ENCODE measurements at places on chromosomes 2 and 18. TPM values are rescaled to one million over a fixed set of nuclear protein-coding genes. Genes with fewer than 3 reads are reported as not detected.
A peak's percentile ranks its signal among the peaks of the same experiment; 100 is the strongest.

Gene CRYGD
- total RNA-seq, result not detected

DNA sequence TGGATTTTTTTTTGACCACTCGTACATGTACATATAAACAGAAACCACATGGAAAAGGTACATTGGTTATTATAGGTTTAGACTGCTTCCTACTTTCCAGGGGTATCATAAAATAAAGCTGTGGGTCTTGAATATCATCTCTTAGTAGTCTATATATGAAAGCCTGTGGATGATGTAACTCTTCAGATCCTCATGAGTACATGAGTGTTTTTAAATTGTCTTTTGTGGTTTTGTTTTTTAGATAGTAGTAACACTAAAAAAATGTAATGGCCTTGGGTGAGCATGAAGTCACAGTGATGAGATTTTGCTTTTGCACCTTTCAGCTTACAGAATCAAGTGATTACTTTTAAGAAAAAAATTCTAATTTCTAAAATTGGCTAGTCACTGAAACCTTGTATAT is 80.2 kb downstream of the RAB3GAP1 start:
- no peak overlapping the region for H3K4me3 ChIP-seq
- peaks cover 22% of the 10 kb centered on the region for H3K36me3 ChIP-seq
- H3K27me3 ChIP-seq, result no peaks in the 10 kb centered on the region
- H3K27ac ChIP-seq, result no peak overlapping the region
- DNase-seq, result no peak
- H3K4me1 ChIP-seq, result no peaks in the 10 kb centered on the region

Gene MATN3
- total RNA-seq, result not detected

Gene OSBPL6
- not detected for total RNA-seq

Gene PROKR1
- not detected for total RNA-seq

DNA sequence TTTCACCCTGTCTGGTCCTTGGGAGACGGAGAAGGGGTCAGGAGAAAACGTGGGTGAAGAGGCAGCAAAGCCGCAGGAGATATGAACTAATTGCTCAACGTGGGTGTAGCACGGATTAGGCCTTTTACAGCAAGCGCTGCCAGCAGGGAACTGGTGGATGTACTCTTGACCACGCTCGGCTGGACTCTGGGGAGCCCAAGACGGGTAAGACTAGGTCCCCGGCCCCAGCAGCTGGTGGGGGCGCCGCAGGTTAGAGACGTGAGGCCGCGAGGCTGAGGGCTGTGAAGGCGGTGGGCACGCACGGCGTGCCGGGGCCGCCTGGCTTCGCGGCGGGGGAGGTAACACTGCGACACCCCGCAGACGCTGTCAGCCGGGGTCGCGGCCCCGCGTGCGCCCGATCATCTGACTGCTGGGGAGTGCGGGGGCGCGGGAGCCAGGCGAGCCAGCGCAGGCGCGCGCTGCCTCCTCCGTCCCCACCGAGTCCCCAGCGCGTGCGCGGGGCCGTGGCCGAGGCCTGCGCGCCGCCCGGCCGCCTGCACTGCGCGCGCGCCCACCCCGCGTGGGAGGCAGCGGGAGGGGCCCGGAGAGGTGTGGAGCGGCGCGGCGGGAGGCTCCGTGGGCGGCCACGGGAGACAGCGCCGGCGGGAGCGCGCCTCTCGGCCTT is at the start of gene CLIP4:
TSS of gene CLIP4 (plus strand) at position 470 of the 664 bp plus-strand sequence. CDS start 5,974 bp downstream, outside the sequence.
- peak within 1 kb of the TSS; percentile 95 for H3K27ac ChIP-seq
- H3K4me3 ChIP-seq, result peak within 1 kb of the TSS; percentile 88
- peaks cover 14% of the 10 kb centered on the region for H3K4me1 ChIP-seq
- no peaks in the 10 kb centered on the region for H3K27me3 ChIP-seq
- H3K36me3 ChIP-seq, result no peaks in the 10 kb centered on the region

GRCh38 chr2:203177361-203177760 is 61.5 kb upstream of the CYP20A1 start:
- no peak overlapping the region for H3K4me3 ChIP-seq
- no peak overlapping the region for H3K27ac ChIP-seq
- no peaks in the 10 kb centered on the region for H3K4me1 ChIP-seq

Gene SKOR2
- total RNA-seq, result not detected

GRCh38 chr2:175135177-175135576 is 32.8 kb downstream of the ATF2 start:
- no peaks in the 10 kb centered on the region for H3K4me1 ChIP-seq
- H3K27ac ChIP-seq, result no peak overlapping the region
- no peak for DNase-seq
- no peak overlapping the region for H3K4me3 ChIP-seq
- peaks cover 20% of the 10 kb centered on the region for H3K36me3 ChIP-seq

DNA sequence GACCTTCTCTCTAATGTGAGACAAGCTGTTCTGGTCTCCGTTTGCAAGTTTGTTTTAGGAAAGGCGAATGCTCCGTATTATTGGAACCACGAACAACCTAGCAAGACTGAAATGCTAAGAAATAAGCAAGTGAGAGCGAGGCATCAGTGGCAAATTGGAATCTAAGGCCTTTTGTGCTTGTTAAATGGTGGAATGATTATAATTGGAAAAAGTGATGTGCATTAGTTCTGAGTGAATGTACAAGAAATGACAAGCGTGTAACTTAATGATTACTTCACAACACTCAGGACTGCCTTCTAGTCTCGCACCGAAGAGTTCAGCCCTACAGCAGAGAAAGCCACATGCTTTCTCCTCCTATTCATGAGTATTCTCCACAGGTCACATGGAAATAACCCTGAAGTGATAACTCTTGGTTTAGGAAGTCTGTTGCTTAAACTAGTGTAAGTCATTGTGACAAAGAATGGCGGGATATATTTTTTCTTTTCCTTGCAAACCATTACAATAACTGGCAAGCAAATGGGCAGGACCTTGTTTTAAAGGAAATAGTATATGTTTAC is 392.2 kb upstream of the FIGN start:
- no peak overlapping the region for H3K4me3 ChIP-seq
- no peak for DNase-seq
- H3K27ac ChIP-seq, result no peak overlapping the region
- no peaks in the 10 kb centered on the region for H3K4me1 ChIP-seq

GRCh38 chr2:62099050-62099449 is 96.9 kb upstream of the B3GNT2 start:
- no peak for DNase-seq
- no peaks in the 10 kb centered on the region for H3K4me1 ChIP-seq
- no peaks in the 10 kb centered on the region for H3K36me3 ChIP-seq
- no peak overlapping the region for H3K27ac ChIP-seq
- no peaks in the 10 kb centered on the region for H3K27me3 ChIP-seq

- H3K36me3 ChIP-seq, result no peaks in the 10 kb centered on the region
- H3K4me3 ChIP-seq, result no peak overlapping the region
- no peaks in the 10 kb centered on the region for H3K4me1 ChIP-seq
- no peak overlapping the region for H3K27ac ChIP-seq
- no peak for DNase-seq
- H3K27me3 ChIP-seq, result no peaks in the 10 kb centered on the region
Measured at GRCh38 chr2:131588152-131588873, 60.6 kb downstream of the CCDC74A start.

GRCh38 chr18:46622451-46622850 is 34.6 kb downstream of the LOXHD1 start:
- H3K36me3 ChIP-seq, result no peaks in the 10 kb centered on the region
- H3K27ac ChIP-seq, result no peak overlapping the region
- no peak overlapping the region for H3K4me3 ChIP-seq
- DNase-seq, result no peak

- H3K27ac ChIP-seq, result no peak overlapping the region
- no peaks in the 10 kb centered on the region for H3K36me3 ChIP-seq
- H3K4me3 ChIP-seq, result no peak overlapping the region
Measured at GRCh38 chr2:124257120-124257519, 232.0 kb downstream of the CNTNAP5 start.

DNA sequence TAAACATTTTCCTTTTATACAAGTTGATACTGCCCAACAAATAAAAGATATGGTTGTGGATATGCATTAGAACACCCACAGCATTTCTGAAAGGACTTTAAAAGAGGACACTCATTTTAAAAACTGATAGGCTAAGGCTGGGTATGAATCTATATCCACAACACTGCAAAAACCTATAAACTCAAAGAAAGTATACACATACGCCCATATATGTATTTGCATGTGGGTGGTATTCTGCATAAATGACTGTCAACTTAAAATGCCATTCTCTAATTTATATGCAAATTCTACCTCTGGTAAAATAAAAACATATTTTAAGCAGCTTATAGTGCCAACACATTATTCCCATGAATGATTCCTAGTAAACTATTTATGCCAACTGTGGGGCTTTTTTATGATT is 20.1 kb downstream of the FIGN start:
- no peak overlapping the region for H3K27ac ChIP-seq
- no peaks in the 10 kb centered on the region for H3K27me3 ChIP-seq
- no peak for DNase-seq
- H3K36me3 ChIP-seq, result no peaks in the 10 kb centered on the region

- H3K27ac ChIP-seq, result no peak overlapping the region
- H3K27me3 ChIP-seq, result no peaks in the 10 kb centered on the region
- H3K4me1 ChIP-seq, result no peaks in the 10 kb centered on the region
- H3K4me3 ChIP-seq, result no peak overlapping the region
Measured at GRCh38 chr2:159775021-159775420, 23.0 kb downstream of the CD302 start.

GRCh38 chr2:173434762-173435569 is 80.3 kb downstream of the CDCA7 start:
- no peak for DNase-seq
- H3K36me3 ChIP-seq, result no peaks in the 10 kb centered on the region
- H3K4me3 ChIP-seq, result no peak overlapping the region
- no peak overlapping the region for H3K27ac ChIP-seq
- H3K4me1 ChIP-seq, result no peaks in the 10 kb centered on the region

Gene MBOAT2
- 18.4 TPM for total RNA-seq

DNA sequence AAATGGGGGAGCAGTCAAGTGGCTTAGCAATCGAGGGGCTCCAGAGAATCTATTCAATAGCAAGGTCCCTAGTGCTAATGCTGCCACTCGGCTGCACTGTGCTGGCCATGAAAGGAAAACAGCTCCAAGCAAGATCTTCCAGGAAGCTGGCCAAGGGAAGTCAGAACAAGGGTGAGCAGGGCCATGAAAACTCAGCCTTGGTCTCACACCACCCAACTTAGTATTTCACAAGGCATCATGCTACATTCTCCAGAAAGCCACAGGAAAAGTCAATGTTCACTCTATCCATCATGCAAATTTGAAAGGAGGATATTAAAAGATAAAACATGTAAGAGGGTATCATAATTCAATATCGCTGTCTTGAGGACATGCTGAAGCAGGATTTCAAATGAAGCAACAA is 35.7 kb downstream of the NRP2 start:
- H3K36me3 ChIP-seq, result no peaks in the 10 kb centered on the region
- H3K27ac ChIP-seq, result no peak overlapping the region

DNA sequence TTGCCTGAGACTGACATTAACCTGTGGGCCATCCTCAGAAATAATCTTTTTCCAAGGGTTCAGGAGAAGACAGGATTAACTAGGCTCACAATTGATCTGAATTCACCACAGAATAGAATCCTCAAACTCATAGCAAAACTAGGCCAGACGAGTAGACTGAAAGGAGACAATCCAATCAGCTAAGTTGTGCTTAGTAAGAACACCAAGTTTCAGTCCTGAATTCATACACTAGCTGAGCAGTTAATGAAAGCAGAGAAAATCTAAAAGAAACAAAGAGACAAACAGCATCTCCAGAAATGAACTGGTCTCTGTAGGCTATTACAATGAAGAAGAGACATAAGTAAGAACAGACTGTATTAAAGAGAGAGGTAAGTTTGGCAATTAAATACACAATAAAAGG is 89.5 kb downstream of the GORASP2 start:
- no peak for DNase-seq
- no peaks in the 10 kb centered on the region for H3K4me1 ChIP-seq
- peaks cover 26% of the 10 kb centered on the region for H3K36me3 ChIP-seq
- no peak overlapping the region for H3K4me3 ChIP-seq

Gene COL4A4
- 0.31 TPM for total RNA-seq

- H3K27me3 ChIP-seq, result no peaks in the 10 kb centered on the region
- no peak overlapping the region for H3K4me3 ChIP-seq
- peaks cover 3% of the 10 kb centered on the region for H3K4me1 ChIP-seq
Measured at GRCh38 chr2:199742884-199743283, 108.1 kb downstream of the FTCDNL1 start.

Gene PXDN
- 3.7 TPM for total RNA-seq

- H3K36me3 ChIP-seq, result no peaks in the 10 kb centered on the region
- H3K4me1 ChIP-seq, result no peaks in the 10 kb centered on the region
- H3K27ac ChIP-seq, result no peak overlapping the region
Measured at GRCh38 chr2:44687686-44688455, 253.6 kb upstream of the SIX3 start.

GRCh38 chr2:206328974-206329373 is 54.5 kb downstream of the ZDBF2 start:
- no peaks in the 10 kb centered on the region for H3K4me1 ChIP-seq
- H3K27me3 ChIP-seq, result no peaks in the 10 kb centered on the region
- no peak overlapping the region for H3K27ac ChIP-seq
- H3K36me3 ChIP-seq, result no peaks in the 10 kb centered on the region

- no peak overlapping the region for H3K27ac ChIP-seq
- no peaks in the 10 kb centered on the region for H3K4me1 ChIP-seq
- no peaks in the 10 kb centered on the region for H3K36me3 ChIP-seq
- DNase-seq, result no peak
Measured at GRCh38 chr2:227219312-227220105, 55.1 kb downstream of the COL4A3 start.

- no peak overlapping the region for H3K4me3 ChIP-seq
- no peak for DNase-seq
- no peaks in the 10 kb centered on the region for H3K4me1 ChIP-seq
- H3K27me3 ChIP-seq, result no peaks in the 10 kb centered on the region
- no peak overlapping the region for H3K27ac ChIP-seq
Measured at GRCh38 chr18:924987-925386, 20.3 kb downstream of the ADCYAP1 start.

Gene TRPM8
- not detected for total RNA-seq

DNA sequence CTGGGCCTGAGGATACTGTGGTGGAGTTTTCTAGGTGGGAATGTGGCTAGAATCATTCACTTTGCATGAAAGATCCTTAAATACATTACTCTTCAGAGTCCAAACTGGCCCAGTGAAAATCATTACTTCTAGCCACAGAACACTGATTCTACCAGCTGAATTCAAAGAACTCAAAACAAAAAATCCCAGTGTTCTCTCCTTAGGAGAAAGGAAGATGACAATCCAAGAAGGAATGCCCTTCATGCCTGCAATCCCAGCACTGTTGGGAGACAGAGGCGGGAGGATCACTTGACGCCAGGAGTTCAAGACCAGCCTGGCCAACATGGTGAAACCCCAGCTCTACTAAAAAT is 35.2 kb downstream of the FAM228A start:
- no peaks in the 10 kb centered on the region for H3K4me1 ChIP-seq
- no peak for DNase-seq
- no peak overlapping the region for H3K27ac ChIP-seq
- no peak overlapping the region for H3K4me3 ChIP-seq

Gene TLX2
- total RNA-seq, result 0.23 TPM

GRCh38 chr2:70771446-70771845 is 3.4 kb upstream of the ADD2 start:
- no peak overlapping the region for H3K27ac ChIP-seq
- peaks cover 13% of the 10 kb centered on the region for H3K4me1 ChIP-seq
- H3K36me3 ChIP-seq, result no peaks in the 10 kb centered on the region
- peaks cover 24% of the 10 kb centered on the region for H3K27me3 ChIP-seq
- no peak overlapping the region for H3K4me3 ChIP-seq

Measured in natural killer cell (primary cell).